Gastroesophageal sphincter (tissue), 4 donors: ENCODE measurements at places on chromosomes 4 and X.
A peak's percentile ranks its signal among the peaks of the same experiment; 100 is the strongest.

DNA sequence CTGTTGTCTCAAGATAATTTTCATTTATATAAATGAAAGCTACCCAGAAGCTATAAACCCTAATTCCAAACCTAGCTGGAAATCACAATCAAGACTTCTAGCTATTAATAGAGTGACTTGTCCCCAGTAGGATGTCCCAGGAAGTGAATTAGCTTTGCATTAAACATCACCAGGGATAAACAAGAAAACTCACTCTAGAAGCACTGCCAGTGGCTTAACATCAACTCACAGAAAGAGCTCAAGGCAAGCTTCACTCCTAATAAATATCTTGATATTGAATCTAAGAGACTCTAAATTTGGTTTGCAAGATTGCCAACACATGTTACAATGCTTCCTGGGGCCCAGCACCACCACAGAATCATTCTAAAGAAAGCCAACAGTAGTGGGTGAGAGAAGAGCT is 468.7 kb upstream of the FAM241A start:
- no peaks in the 10 kb centered on the region for H3K4me1 ChIP-seq
- no peaks in the 10 kb centered on the region for H3K36me3 ChIP-seq
- no peak overlapping the region for H3K4me3 ChIP-seq
- no peak for ATAC-seq

- no peak overlapping the region for H3K4me3 ChIP-seq
- no peaks in the 10 kb centered on the region for H3K36me3 ChIP-seq
- H3K4me1 ChIP-seq, result no peaks in the 10 kb centered on the region
- no peak for ATAC-seq
- no peak overlapping the region for H3K27ac ChIP-seq
Observed at GRCh38 chr4:88104902-88105610, 53.4 kb downstream of the ABCG2 start.

DNA sequence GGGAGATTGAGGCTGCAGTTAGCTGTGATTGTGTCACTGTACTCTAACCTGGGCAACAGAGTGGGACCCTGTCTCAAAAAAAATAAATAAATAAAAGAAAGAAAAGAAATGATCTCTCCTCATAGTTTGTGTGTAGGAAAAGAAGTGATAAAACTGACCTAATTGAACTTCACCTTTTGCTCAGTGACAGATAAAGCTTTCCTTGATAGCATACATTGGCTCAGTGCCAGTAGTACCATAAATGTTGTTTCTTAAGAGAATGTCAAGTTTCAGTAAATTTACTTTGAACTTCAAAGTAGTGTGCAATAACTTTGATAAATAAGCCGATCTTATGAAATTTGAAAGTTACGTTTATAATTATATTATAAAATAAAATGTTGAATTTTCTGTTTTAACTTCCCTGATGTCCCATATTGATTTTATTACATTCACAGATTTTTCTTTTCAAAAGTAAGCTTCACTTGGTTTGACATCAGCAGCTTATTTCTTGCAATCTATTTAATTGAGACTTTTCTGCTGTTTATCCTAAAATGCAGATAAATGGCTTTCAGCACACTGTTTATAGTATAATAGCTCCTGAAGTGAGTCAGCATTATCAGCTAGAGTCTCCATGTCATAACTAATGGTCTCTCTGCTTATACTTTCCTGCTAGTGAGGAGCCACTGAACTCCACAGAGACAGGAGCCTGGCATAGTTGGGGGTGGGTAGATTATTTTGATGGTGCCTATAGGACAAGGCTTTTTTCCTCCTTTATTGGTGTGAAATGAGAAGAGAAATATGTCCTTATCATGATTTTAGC is 330.1 kb downstream of the BMPR1B start:
- H3K36me3 ChIP-seq, result no peaks in the 10 kb centered on the region
- H3K4me3 ChIP-seq, result no peak overlapping the region

- H3K36me3 ChIP-seq, result no peaks in the 10 kb centered on the region
- H3K4me1 ChIP-seq, result no peaks in the 10 kb centered on the region
- H3K27ac ChIP-seq, result no peak overlapping the region
- no peaks in the 10 kb centered on the region for H3K27me3 ChIP-seq
Observed at GRCh38 chrX:55111578-55112254, 22.9 kb downstream of the PAGE2 start.

GRCh38 chrX:111868726-111869638 is 7.0 kb upstream of the TRPC5OS start:
- no peaks in the 10 kb centered on the region for H3K4me1 ChIP-seq
- H3K4me3 ChIP-seq, result no peak overlapping the region
- no peaks in the 10 kb centered on the region for H3K36me3 ChIP-seq
- H3K27me3 ChIP-seq, result no peaks in the 10 kb centered on the region
- H3K27ac ChIP-seq, result peak overlapping the region; percentile 41

GRCh38 chrX:115452251-115452650 is 108.7 kb upstream of the PLS3 start:
- no peak overlapping the region for H3K27ac ChIP-seq
- ATAC-seq, result no peak
- H3K4me3 ChIP-seq, result no peak overlapping the region

DNA sequence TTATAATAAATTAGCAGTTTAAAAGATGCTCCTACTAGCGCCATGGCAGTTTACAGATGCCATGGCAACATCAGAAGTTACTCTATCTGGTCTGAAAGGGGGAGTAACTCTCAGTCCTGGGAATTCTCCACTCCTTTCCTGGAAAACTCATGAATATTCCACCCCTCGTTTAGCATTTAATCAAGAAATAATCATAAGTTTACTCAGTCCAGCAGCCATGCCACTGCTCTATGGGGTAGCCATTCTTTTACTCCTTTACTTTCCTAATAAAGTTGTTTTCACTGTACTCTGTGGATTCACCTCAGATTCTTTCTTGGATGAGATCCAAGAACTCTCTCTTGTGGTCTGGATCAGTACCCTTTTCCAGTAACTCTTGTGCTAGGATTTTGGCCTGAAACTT is 52.3 kb downstream of the GUCY1B1 start:
- no peak overlapping the region for H3K4me3 ChIP-seq
- H3K36me3 ChIP-seq, result no peaks in the 10 kb centered on the region
- H3K4me1 ChIP-seq, result peaks cover 27% of the 10 kb centered on the region
- no peaks in the 10 kb centered on the region for H3K27me3 ChIP-seq

DNA sequence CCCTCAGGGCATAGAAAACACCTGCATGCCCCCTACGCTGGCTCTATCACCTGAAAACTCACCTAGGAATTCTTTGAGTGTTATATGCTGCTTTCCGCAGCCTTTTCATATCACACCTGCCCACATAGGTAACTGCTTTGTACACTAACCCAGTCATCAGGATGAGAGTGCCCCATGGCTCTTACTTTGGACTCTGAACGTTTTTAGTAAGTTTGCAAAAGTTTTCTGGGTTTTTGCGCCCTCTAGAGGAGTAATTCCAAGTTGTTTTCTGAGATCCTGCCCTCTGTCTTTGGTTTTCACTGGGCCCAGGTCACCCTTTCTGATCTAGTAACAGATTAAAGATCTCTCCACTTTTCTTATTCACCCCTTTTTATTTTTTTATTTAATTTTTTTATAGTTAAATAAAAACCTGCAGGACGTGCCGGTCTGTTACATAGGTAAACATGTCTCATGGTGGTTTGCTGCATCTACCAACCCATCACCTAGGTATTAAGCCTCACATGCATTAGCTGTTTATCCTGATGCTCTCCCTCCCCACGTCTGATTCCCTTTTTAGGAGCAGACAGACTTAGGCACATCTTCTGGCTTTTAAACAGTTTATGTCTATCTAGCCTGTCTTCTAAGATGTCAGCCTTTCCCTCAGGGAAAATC is 139.2 kb downstream of the NWD2 start:
- no peak overlapping the region for H3K27ac ChIP-seq
- H3K27me3 ChIP-seq, result peaks cover 12% of the 10 kb centered on the region
- H3K4me1 ChIP-seq, result no peaks in the 10 kb centered on the region
- H3K36me3 ChIP-seq, result no peaks in the 10 kb centered on the region

DNA sequence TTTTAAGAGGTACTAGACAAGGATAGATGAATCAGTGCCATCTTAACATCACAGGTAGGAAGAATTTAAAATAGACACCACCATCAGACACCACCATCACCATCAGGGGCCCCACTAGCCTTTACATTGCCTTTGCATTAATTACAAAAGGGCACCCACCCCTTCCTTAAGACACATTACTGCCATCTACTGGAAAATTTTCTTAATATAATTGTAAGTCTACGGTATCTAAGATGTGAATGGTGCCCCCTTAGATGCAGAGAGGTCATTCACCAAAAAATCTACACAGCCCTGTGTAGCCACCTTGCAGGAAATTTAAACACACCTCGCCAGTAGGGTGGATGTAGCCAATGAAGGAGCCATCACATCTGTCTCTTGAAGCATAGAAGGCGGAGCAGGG is 184.1 kb downstream of the MID1IP1 start:
- no peak for ATAC-seq
- H3K36me3 ChIP-seq, result no peaks in the 10 kb centered on the region
- no peaks in the 10 kb centered on the region for H3K27me3 ChIP-seq
- no peak overlapping the region for H3K27ac ChIP-seq
- no peaks in the 10 kb centered on the region for H3K4me1 ChIP-seq

DNA sequence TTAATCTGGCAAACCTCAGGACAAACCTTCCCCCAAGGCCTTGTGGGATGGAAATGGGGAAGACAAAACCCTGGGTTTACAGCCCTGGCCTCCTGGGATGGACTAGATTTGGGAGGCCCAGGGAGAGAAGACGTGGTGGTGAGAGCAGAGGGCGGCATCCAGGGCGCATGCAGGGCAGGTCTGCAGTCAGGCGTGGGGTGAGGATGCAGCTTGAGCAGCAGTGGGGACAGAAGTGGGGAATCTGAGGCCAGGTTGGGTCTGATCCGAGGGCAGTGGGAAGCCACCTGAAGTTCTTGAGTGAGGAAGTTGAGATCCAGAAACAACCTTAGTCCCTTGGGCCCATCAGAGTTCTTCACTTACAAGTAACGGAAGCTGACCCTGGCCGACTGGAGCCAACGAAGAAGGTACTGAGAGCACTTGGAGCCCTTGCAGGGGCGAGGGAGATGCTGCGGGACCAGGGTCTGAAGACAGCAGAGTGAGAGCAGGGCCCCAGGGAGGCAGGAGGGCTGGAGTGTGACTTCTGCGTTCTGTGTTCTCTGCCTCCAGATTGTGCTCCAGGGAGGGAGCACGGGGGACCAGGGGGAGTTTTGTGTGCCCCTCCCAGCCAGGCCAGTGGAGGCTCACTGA is 42.0 kb upstream of the GPR78 start:
- H3K27me3 ChIP-seq, result no peaks in the 10 kb centered on the region
- H3K4me1 ChIP-seq, result no peaks in the 10 kb centered on the region
- no peak for ATAC-seq
- no peak overlapping the region for H3K27ac ChIP-seq
- no peaks in the 10 kb centered on the region for H3K36me3 ChIP-seq

GRCh38 chr4:172830295-172830764 is 338.3 kb upstream of the GALNT7 start:
- H3K27me3 ChIP-seq, result no peaks in the 10 kb centered on the region
- H3K4me1 ChIP-seq, result no peaks in the 10 kb centered on the region
- H3K4me3 ChIP-seq, result no peak overlapping the region
- no peaks in the 10 kb centered on the region for H3K36me3 ChIP-seq

GRCh38 chr4:16843831-16844508 is 54.5 kb downstream of the LDB2 start:
- no peaks in the 10 kb centered on the region for H3K27me3 ChIP-seq
- H3K36me3 ChIP-seq, result no peaks in the 10 kb centered on the region
- no peak for ATAC-seq
- H3K27ac ChIP-seq, result no peak overlapping the region
- no peaks in the 10 kb centered on the region for H3K4me1 ChIP-seq

- no peak overlapping the region for H3K27ac ChIP-seq
- H3K27me3 ChIP-seq, result no peaks in the 10 kb centered on the region
- ATAC-seq, result no peak
- H3K36me3 ChIP-seq, result no peaks in the 10 kb centered on the region
- no peaks in the 10 kb centered on the region for H3K4me1 ChIP-seq
Observed at GRCh38 chr4:179989975-179990374, 2253.2 kb upstream of the TENM3 start.

DNA sequence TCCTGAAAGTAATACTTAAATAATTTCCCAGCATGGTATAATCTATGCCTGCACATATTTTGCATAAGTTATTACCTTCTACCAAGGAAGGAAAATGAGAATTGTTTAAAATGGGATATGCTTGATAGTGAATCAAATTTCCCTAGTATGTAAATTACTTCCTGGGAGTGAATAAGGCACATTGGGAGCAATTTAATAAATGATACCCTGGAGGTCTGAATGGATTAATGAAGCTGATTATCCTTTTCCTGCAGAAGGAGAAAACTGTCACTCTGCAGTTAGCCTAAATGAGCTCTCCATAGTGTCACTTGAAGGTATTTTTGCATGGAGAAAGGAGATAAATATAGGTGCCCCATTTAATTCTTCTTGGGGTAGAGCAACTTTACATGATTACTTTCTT is 2212.0 kb downstream of the PCDH7 start:
- no peak overlapping the region for H3K27ac ChIP-seq
- H3K36me3 ChIP-seq, result no peaks in the 10 kb centered on the region
- no peaks in the 10 kb centered on the region for H3K27me3 ChIP-seq
- H3K4me3 ChIP-seq, result no peak overlapping the region
- no peak for ATAC-seq
- H3K4me1 ChIP-seq, result no peaks in the 10 kb centered on the region

DNA sequence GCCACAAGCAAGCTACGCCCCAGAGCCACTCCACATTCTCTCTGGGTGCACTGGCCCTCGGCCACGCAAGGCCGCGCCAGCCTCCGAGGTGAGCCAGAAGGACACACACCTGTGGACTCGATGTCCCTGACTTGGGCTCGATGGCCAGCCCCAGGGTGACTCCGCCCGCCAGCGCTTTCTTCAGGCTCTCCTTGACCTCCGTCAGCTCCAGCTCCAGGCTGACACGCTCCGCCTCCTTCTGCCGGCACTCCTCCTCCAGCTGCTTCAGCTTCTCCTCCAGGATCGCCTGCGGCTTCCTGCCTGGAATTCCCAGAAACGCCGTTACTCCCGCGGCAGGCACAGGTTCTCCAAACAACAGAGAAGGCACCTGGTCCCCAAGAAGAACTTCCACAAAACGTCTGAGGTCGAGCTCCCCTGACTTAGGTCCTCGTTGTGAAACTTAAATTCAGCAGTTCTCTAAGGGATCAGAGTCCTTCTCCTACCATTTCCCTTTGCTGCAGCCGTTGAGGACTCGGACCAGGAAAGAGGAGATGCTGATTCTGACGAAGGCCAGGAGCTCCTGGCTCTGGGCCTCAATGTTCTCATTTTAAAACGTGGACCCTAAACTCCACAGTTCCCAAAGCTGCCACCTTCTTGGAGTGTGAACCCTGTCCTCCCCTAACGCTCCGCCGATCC is 166.8 kb downstream of the AFAP1 start:
- peak overlapping the region; percentile 65 for H3K27ac ChIP-seq
- no peaks in the 10 kb centered on the region for H3K36me3 ChIP-seq
- no peaks in the 10 kb centered on the region for H3K27me3 ChIP-seq
- peaks cover 9% of the 10 kb centered on the region for H3K4me1 ChIP-seq

GRCh38 chrX:106363214-106363613 is 195.1 kb downstream of the PWWP3B start:
- no peaks in the 10 kb centered on the region for H3K27me3 ChIP-seq
- no peak overlapping the region for H3K27ac ChIP-seq
- H3K4me1 ChIP-seq, result no peaks in the 10 kb centered on the region
- peak; percentile 10 for ATAC-seq
- H3K4me3 ChIP-seq, result no peak overlapping the region
- no peaks in the 10 kb centered on the region for H3K36me3 ChIP-seq

- no peaks in the 10 kb centered on the region for H3K27me3 ChIP-seq
- H3K4me1 ChIP-seq, result no peaks in the 10 kb centered on the region
- no peaks in the 10 kb centered on the region for H3K36me3 ChIP-seq
Observed at GRCh38 chrX:14616301-14616700, 87.0 kb downstream of the GLRA2 start.
